ENCODE measurements at places on chromosomes 6 and 20. TPM values are rescaled to one million over a fixed set of nuclear protein-coding genes. Genes with fewer than 3 reads are reported as not detected.

HSP90AB1 gene
- total RNA-seq: 1,196 TPM

GSTA3 gene
- not detected for total RNA-seq

JAG1 gene
- 145 TPM for total RNA-seq

TP53INP2 gene
- 2.7 TPM for total RNA-seq

ADAM33 gene
- total RNA-seq: 0.79 TPM

GPX5 gene
- total RNA-seq: not detected

EZR gene
- 247 TPM for total RNA-seq

MCHR2 gene
- not detected for total RNA-seq

SAPCD1 gene
- 0.63 TPM for total RNA-seq

NKAPL gene
- 0.56 TPM for total RNA-seq

PGC gene
- total RNA-seq: not detected

CDH26 gene
- total RNA-seq: 2.0 TPM
